ENCODE measurements at places on chromosomes 16 and 17.

- DNase-seq = peak; percentile 69
These were observed 23.5 kb downstream of the CES1 start for GRCh38 chr16:55809386-55809785.

- DNase-seq = peak; percentile 40
These were observed 199.5 kb upstream of the DYNLRB2 start for GRCh38 chr16:80341263-80341662.

DNA sequence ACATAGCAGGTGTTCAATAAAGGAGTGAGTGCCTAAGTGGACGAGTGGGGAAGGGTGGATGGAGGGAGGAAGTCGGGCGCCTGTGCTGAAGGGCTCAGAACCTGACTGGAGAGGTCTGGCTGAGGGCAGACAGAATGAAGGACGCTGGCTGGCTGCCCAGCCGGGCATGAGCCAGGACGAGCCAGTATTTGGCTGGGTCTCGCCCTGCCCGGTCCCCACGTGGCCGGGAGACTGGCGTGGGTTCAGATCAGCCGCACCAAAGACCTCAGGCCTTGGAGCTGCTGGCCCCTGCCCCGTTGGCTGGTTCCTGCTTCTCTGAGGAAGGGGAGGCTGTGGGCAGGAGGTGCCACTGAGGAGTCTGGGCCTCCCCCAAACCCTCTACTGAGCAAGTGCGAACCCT lies 79.8 kb downstream of the ENGASE start:
- DNase-seq = no peak

GRCh38 chr17:66537502-66537901 lies 235.1 kb downstream of the PRKCA start:
- no peak for DNase-seq

- DNase-seq = no peak
These were observed 127.6 kb downstream of the IRX3 start for GRCh38 chr16:54158986-54159385.

GRCh38 chr16:71562552-71562951 lies 14.3 kb downstream of the TAT start:
- no peak for DNase-seq

- no peak for DNase-seq
These were observed 10.8 kb upstream of the APOH start for GRCh38 chr17:66240013-66240412.

- DNase-seq = no peak
These were observed 37.7 kb downstream of the EPN2 start for GRCh38 chr17:19274893-19275292.

GRCh38 chr16:63092736-63093135 lies 1056.5 kb upstream of the CDH8 start:
- no peak for DNase-seq

DNA sequence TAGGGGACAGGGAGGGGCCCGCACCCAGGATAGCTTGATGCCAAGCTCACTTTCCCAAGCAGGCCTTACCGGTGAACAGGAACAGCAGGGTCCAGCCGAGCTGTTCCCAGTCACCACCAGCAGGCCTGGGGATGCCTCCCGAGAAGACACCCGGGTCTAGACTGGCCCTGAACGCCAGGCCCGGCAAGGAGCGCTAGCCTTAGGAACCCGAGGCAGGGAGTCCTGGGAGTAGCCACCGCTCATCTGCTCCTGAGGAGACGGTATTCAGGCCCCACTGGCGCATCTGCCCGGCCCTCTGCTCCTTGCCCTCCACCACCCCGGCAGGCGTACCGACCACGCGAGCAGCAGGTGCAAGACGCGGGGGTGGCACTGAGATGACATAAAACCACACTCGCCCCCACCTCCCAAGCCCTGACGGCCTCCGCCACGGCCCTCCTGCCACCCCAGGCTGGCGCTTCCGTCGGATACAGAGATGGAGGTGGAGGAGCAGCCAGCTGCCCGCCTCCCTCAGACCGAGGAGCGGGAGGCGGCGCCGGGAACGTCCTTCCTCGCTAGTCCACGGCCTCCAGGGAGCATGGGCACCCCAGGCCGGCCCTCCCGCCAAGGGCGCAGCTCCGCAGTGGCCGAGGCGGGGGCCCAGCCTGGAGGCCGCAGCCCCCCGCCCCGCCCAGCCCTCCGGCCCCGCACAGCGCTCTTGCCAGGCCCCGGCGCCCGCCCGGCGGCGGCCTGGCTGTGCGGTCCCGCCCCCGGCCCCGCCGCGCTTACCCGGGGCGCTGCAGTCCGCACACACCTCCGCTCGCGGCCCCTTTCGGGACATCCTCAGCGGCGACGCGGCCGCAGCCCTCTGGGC lies 661 bp downstream of the GIT1 start:
- DNase-seq = no peak

GRCh38 chr17:76266244-76266938 lies 1.2 kb downstream of the UBALD2 start:
- no peak for DNase-seq

DNA sequence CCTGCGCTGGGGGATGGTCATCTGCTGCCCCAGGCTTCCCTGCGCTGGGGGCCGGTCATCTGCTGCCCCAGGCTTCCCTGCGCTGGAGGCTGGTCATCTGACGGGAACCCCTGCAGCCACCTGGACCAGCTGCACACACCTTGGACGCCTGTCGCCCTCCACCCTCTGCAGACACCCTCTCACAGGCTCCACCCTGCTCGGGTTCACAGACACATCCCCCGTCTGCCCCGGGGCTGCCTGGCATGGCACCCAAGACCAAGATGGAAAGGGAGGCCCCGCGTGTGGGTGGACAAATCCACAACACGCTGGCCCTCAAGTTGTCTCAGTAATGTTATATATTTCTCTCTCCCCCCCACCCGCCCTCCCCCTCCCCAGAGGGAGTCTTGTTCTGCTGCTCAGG lies 89.6 kb downstream of the ANKRD11 start:
- DNase-seq = no peak

- DNase-seq = no peak
These were observed 29.3 kb downstream of the STH start for GRCh38 chr17:46028374-46028773.

- no peak for DNase-seq
These were observed 460.4 kb upstream of the DYNLRB2 start for GRCh38 chr16:80080287-80080851.

- no peak for DNase-seq
These were observed 31.6 kb upstream of the SLC12A3 start for GRCh38 chr16:56833243-56833970.

DNA sequence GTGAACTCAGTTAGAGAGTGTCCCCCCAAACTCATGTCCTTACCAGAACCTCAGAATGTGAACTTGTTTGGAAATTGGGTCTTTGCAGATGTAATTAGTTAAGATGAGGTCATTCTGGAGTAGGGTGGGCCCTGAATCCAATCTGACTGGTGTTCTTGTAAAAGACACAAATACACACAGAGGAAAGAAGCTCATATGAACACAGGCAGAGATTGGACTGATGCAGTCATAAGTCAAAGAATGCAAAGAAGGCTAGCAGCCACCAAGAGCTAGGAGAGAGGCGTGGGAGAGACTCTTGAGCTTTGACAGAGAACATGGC lies 2.1 kb upstream of the NAGPA start:
- no peak for DNase-seq

- DNase-seq = no peak
These were observed 158.2 kb upstream of the TOX3 start for GRCh38 chr16:52705122-52705521.

DNA sequence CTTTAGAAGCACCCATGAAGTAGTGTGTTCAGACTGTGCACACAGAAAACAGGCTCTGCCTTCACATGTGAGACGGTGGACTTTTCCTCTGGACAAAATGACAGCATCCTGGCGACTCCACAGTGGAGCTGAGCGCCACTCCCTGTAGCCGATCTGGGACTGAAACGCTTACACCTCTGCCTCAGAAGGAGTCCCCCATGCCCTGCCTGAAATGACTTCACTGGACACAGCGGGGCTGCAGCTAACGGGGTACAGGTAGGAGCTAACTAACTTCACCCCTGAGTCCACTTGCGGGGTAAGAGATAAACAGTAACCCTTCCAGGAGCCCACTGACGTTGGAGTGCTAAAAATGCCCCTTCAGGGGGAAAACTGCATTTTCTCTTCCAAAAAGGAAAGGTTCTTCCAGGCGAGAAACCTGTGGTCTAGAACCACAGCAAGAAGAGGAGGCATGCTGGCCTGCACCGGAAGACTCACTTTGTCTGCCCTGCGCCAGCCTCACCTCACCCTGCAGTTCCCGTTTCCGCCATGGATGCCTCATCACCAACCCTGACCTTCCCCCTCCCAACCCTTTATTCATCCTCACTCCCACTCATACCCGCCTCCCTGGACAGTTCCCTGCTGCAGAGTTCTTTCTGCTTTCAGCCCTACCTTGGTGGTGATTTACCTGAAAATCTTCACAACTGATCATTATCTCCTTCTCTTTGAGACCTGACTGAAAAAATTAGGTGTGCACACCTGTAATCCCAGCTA lies 19.4 kb upstream of the ENDOV start:
- no peak for DNase-seq

DNA sequence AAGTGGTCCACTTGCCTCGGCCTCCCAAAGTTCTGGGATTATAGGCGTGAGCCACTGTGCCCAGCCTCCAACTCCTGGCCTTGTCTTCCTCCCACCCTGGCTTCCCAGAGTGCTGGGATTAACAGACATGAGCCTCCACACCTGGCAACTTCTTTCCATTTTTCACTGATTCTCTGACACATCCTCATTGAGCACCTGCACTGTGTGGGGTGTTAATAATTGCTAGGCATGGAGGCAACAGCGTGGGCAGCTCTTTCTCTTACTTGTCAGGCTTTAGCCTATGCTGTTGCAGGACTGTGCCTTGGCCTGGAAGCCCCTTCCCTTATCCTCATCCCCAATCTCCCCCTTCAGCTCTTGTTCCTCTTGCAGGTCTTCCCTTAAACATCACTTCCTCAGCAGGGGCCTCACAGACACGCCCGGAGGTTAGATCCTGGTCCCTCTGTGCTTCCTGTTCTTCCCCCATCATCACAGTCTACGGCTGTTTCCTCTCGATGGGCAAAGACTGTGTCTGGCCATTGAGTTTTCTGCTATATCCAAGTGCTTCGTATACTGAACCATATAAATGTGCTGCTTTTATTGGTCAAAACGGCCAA lies 7.9 kb downstream of the QPRT start:
- no peak for DNase-seq

DNA sequence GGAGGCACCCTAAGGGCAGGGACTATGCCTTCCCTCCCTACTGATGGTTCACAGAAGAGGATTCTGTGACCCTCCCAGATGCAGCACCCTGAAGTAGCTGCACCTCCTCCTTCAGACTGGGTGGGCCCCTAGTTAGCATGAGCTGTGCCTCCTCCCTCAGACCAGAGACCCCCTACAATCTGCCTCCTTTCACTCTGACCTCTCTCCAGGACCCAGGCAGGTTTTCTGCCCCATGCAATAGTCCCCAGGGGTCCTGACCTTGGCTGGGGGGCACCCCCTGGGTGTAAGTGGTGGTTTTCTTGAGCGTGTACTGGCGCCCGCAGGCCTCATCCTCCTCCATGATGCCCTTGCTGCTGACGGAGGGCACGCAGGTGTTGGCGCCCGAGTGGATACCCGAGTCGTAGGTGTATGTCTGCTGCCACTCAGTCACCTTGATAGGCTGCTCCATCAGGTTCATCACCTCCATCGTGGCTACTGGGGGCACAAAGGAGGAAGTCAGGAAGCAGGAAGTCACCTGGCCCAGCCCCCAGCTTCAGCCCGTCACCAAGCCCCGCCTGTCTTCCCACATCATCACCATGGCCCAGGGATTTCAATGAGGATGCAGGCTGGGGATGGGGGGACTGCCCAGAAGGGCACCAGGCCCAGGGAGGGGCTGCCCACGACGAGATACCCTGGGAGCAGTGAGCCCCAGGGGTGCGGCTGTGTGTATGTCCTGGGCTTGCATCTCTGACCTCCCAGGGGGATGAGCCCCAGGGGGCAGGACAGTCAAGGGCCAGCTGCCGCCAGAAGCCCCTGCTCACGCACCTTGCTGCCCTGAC lies 14.9 kb downstream of the JUP start:
- no peak for DNase-seq

DNA sequence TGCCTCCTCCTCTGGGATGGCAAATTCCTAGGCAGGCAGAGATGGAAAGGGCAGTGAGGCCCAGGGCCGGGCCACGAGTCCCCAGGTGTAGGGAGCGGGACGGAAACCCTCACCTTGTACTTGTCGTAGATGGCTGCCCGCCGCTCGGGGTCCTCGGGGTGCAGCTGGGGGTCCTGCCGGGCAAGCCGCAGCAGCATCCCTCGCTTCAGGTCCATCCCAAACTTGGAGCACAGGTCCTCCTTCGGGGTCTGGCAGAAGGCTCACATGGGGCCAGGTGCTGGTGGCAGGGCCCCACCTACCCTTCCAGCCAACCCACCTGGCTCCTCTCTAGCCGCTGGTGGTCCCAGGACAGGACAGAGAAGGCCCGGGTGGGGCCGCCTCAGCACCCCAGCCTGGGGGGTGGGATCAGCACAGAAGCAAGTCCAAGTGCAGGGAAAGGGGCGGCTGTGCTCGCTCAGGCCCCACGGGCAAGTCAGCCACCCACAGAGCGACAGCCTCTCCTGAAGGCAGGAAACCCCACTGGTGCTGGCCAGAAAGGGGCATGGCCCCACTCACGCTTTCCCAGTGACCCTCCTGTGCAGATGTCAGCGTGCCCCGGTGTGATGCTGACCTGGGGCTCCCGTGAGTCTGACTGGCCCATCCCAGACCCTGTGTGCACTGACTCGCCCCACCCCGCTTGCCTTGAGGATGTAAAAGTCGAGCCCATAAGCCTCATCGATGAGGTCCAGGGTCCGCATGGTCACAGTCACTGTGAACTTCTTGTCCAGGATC lies 1.8 kb downstream of the MRPL28 start:
- no peak for DNase-seq

DNA sequence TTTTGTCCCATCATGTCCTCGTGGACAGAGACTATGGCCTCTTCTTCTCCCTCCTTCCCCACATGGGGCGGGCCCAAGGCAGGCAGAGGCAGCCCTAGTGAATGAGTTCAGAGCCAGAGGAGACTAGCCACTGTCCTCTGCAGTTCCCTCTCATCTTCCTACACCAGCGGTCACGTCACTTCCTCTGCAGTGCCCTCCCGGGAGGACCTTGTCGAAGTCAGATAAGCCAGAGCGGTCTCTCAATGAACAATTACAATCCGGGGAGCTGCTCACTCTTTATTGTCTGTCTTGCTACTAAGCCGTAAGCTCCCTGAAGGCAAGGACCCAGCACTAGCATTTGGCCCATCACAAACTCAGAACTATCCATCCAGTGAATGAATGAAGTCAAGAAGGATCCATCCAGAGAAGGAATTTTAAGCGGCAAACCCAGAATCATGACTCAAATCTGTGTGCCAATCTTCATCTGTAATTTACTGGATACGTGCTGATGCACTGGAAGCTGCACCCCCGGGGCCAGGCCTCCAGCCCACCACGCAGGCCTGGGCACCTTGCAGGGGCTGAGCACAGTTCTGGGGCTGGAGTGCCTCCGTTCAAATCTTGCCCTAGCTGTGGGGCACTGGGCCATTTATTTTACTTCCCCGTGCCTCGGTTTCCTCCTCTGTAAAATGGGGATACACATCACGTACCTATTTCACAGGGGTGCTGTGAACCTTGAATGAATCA lies 18.1 kb downstream of the ZNF423 start:
- DNase-seq = no peak

DNA sequence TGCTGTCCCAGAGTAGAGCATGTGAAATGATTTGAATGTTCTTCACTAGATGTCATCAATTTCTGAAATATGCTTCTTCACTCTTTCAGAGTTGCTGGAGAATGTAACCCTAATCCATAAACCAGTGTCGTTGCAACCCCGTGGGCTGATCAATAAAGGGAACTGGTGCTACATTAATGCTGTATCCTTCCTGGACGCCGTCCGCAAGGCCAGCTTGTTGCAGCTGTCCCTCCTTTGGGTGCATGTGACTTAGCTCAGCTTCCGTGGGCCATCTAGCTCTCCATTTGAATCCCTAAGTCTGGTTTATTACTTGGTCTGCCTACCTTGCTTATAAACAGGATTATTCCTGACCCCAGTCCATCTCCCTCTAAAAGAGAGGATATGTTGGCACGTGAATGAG lies 58.8 kb downstream of the USP10 start:
- DNase-seq = no peak

Measured in osteocyte (in vitro differentiated cells).